ENCODE measurements at places on chromosomes 2 and 18.

- peak; percentile 98 for DNase-seq
These were observed at the start of gene TNFAIP6 for GRCh38 chr2:151357359-151357758. Gene TNFAIP6, plus strand, starts transcription at chr2:151357592. Its CDS starts 75 bp downstream, at chr2:151357667.

DNA sequence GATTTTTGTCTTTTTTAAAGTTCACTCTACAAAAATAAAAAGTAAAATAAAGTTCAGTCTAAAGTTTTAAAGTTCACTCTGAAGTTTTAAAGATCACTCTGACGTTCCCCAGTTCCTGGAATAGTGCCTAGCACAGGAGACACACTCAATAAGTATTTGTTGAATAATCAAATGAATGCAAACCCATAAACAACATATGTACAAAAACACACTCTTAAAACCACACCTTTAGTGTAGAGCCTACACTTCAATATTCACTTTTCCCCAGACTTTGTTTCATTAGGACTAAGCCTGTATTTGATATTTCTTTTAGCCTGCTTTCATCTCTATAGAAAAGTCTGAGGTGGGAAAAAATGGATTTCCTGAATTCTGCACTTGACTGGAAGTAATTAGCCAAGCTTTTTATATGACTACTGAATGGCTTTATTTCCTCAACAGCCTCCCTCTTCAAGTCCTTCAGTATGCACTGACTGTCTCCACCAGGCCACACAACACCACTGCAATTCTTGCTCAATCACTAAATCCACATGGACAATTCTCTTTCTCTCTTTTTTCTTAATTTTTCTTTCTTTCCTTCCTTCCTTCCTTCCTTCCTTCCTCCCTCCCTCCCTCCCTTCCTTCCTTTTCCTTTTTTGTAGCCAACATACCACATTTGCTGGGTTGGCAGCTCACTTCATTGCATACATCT is 104.6 kb downstream of the SS18 start:
- DNase-seq, result no peak

- DNase-seq, result no peak
These were observed 303.4 kb upstream of the NRXN1 start for GRCh38 chr2:51335087-51336058.

DNA sequence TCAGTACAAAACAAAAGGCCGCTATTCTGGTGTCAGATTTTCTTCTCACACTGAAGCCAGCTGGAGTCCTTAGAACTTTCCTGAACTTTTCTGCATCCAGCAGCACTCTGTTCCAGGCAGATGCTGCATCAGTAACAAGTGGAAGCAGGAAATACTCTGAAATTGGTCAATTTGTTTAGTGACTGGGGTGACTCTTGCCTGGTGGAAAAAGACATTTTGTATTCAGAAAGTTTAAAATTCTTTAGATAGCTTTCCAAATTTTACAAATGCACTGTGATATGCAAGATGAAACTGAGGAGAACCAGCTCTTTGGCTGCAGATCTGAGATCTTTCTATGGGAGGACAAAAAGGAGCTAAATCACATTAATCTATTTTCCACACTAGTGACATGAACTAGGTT is 385.7 kb downstream of the NRXN1 start:
- DNase-seq, result no peak

- DNase-seq, result no peak
These were observed 67.0 kb upstream of the TMEM200C start for GRCh38 chr18:5962362-5962761.

GRCh38 chr2:130912471-130912870 is 75.8 kb downstream of the ARHGEF4 start:
- DNase-seq, result no peak

- DNase-seq, result peak; percentile 78
These were observed 134.8 kb upstream of the THUMPD2 start for GRCh38 chr2:39913648-39914461.

GRCh38 chr18:8947566-8947965 is 154.9 kb upstream of the NDUFV2 start:
- DNase-seq, result no peak

DNA sequence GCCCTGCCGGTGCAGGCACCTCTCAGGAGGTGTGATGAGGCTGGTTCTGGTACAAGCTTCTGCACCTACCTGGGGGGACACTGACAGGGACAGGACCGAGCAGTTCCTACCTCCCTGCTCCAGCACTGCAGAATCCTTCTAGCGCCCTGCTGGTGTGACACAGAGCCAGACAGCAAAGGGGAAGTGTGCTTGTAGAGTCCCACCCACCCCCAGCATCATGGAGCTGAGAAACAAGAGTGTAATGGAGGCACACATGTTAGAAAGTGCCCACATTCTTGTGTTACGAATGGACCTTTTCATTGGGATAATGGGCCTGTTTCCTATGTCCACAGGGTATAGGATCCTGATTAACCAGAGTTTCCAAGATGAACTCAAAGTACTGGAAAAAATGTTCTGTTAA is 38.3 kb downstream of the OXER1 start:
- DNase-seq, result peak; percentile 74

DNA sequence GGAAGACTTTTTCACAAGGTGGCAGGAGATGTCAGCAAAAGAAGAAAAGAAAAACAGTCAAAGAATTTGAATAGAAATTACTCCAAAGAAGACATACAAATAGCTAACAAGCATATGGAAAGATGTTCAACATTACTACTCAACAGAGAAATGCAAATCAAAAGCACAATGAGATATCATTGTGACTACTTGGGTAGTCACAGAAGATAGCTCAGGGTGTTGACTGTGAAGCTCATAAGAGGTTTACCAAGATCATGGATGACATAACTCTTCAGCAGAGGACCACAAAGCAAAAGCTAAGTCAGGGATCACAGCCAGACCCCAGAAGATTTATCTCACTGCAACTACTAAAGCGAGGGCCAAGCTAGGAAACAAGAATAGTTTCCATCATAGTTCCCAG is 53.0 kb upstream of the TANK start:
- no peak for DNase-seq

GRCh38 chr2:118250001-118250400 is 161.7 kb downstream of the INSIG2 start:
- peak; percentile 9 for DNase-seq

DNA sequence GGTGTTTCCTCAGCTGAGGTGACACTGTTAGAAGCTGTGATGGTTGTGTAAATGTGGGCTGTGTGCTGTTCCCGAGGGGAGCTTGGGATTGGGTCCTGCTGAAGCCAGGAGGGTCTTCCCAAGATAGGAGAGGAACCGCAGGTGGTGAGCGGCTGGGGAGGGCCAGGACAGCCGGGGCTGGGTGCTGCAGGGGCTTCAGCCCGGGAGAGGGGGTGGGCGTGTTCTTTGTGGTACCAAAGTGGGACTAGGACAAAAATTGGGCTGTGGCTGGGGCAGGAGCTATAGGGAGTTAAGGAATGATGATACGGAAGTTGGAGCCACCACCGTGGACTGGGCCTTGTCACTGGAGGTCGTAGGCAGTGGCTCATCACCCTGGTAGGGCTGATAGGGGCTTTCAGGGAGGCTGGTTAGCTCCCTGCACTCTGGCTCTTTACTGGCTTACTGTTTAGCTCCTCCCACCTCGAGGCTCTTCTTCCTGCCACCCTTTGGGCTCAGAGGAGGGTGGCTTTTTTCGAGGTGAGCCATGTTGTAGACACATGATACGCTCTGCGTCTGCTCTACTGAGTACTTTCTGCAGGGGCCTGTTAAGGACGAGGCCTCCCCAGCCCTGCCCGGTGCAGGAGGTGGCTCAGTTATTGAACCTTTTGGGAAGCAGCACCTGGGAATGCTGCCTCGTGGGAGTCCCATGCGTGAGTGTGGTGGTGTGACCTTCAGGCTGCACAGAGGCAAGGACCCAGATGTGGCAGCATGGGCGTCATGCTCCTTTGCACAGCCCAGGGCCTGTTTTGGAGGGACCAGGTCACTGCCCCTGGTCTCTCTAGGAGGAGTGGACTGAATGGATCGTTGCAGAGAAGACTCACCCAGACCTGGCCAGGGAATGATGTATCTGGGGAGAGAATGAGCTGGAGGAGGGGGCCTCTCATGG is 21.6 kb downstream of the ASB1 start:
- no peak for DNase-seq

GRCh38 chr2:106057206-106057605 is 136.9 kb downstream of the UXS1 start:
- no peak for DNase-seq

DNA sequence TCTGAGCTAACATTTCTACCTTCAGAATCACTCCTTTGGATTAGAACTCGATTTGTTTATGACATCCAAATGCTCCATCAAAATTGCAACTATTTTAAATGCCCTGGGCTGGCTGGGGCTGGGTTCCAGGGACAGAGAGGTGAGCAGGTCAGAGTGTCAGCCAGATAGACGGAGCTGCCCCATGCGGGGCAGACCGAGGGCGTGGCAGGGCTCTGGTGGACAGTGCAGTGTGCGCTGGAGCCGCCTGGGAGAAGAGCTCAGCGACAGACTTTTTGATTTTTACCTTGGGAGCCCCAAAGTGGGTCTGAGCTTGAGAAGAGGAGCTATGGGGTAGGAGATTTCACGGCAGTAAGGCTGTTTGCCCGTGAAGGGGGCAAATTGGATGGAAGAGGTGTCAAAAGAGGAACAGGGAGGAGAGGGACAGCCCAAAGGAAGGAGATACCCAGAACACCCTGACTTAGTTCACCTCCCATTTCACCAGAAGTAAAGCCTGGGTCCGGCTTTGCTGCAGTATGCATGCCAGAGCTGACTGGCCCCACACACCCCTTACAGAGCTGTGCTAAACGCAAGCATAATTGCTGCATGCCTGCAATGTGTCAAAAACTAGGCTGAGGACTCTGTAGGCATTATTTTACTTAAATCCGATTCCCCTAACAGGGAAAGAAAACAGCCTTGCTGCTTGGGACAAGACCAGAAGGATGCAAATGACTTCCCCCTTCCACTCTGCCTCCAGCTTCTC is 33.7 kb downstream of the EN1 start:
- no peak for DNase-seq

DNA sequence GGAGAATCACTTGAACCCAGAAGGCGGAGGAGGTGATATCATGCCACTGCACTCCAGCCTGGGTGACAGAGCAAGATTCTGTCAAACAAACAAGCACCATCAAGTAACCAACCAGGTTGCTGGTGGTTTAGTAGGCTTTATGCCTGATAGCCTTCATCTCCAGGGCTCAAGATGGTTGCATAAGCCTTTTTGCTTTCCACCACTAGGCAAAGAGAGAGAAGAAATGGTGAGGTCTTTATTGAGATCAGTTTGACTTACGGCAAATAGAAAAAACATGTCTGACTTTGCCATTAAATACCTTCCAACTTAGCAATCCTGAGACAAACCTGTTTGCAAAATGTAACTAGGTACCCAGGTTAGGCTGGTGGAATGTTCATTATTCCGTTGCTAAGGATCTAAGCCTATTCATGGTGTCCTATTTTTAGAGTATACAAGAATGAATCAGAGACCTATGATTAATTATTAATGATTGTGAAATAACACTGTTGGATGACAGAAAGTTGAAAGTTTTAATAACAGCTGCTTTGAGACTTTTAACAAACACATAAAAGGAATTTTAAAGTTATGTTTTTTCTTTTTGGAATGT is 53.5 kb upstream of the SLC38A11 start:
- DNase-seq, result no peak

- DNase-seq, result no peak
These were observed 7.4 kb upstream of the TEX261 start for GRCh38 chr2:71001981-71002570.

GRCh38 chr2:86491088-86491487 is 49.9 kb downstream of the KDM3A start:
- no peak for DNase-seq

- no peak for DNase-seq
These were observed 23.4 kb downstream of the TMEM18 start for GRCh38 chr2:653645-654425.

- no peak for DNase-seq
These were observed 118.0 kb downstream of the PLB1 start for GRCh38 chr2:28613633-28614501.

DNA sequence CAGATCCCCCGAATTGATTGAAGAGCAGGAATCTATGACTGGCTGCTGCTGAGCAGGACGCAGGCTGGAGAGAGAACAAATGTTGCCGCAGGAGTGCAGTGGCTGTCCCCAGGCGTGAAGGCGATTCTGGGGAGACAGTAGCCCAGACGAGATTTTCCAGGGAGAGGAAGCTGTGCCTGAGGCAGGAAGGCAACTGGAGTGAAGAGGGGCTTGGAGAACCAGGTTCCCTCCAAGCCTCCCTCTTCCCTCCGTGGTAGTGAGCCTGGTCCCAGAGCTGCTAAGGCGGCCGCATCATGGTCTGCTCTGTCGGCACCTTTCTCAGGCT is 1.3 kb upstream of the NPPC start:
- DNase-seq, result no peak

DNA sequence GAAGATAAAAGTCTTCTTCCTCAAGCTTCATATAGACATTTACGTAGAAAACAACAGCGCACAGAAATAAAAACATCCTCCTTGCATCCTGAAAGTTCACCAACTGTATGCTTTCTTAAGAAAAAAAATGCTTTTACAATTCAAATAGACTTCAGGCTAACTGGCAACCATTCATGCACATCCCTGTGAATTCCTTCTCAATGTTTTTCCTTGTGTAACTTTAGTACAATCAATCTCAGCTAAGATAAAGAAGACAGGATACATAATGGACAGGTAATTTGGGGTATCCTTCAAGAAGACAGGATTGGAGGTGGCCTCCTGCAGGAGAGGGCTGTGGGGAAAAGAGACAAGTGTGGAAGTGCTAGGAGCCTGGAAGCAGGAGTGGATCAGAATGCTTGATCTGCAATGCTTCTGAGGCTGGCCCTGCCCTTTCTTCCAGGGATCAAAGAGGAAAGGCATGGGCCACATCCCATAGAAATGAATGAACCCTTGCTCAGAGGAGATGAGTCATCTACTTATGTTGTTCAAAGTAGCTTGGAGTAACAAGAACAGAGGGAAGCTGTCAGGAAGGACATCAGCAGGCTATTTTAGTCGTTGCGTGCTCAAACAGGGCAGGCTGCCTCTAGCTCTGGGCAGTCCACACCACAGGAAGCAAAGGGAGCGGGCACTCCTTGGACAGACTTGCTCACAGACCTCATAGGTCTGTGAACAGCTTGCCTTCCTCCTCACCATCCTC is 126.6 kb downstream of the TMEM131 start:
- peak; percentile 35 for DNase-seq

DNA sequence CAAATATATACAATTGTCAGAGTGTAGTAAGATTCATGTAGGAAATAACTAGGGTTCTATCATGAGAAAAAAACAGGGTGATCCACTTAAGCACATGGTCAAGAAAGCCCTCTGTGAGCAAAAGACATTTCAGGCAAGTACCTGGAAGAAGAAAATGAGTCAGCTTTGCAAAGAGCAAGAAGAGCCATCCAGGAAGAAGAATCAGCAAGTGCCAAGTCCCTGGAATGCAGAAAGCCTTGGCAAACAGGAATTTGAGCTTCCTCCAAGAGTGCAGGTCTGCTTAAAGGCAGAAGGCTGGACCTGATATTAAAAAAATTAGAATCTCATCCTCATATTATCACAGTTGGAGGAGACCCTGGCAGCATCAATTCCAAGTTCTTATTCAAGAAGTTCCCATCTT is 188.5 kb upstream of the CELF4 start:
- DNase-seq, result no peak

- DNase-seq, result no peak
These were observed 2.2 kb downstream of the TBR1 start for GRCh38 chr2:161418275-161418714.

GRCh38 chr18:9513971-9514512 is 38.7 kb downstream of the RALBP1 start:
- no peak for DNase-seq

- no peak for DNase-seq
These were observed 71.7 kb downstream of the POLR1A start for GRCh38 chr2:86033751-86034692.
